Calu3 (cell line): ENCODE measurements at places on chromosomes 1 and 21. TPM values are rescaled to one million over a fixed set of nuclear protein-coding genes. Genes with fewer than 3 reads are reported as not detected.

MECR gene
- total RNA-seq = 45.9 and 46.8 TPM in 2 replicates

FAM72D gene
- total RNA-seq = 8.2 and 10.3 TPM in 2 replicates

DNA sequence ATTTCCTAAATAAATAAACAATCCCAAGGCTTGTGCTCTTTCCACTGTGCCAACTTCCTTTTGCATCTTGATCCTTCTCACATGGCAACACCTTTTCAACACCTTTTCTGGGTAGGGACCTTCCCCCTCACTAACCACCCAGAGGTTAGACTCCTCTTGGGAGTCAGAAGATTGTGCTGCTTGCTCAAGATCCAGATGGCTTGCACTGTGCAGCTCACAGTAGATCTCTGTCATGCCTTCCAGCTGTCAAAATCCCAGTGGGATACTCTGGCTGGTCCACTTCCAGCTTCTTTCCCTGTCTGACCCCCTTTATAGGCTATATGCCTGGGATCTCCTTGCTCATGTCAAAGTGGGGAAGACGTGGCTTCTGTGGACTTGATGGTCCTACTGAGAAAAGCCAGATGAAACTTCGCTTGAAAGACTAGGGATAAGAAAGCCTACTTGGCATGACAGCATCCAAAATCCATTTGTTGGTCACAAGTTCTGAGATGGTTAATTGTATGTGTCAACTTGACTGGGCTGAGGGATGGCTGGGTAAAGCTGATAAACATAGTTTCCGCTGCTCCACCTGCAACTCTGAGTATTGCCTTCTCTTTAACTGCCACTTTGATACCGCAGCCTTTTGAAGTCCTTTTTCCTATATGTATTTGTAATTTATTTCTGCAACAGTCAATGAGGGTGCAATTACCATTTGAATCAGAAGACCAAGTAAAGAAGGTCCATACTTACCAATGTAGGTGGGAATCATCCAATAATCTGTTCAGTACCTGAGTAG, 74.5 kb downstream of the S1PR1 start:
- no peak for DNase-seq
- no peaks in the 10 kb centered on the region for H3K36me3 ChIP-seq
- no peak overlapping the region for H3K27ac ChIP-seq
- H3K4me1 ChIP-seq = no peaks in the 10 kb centered on the region

DNA sequence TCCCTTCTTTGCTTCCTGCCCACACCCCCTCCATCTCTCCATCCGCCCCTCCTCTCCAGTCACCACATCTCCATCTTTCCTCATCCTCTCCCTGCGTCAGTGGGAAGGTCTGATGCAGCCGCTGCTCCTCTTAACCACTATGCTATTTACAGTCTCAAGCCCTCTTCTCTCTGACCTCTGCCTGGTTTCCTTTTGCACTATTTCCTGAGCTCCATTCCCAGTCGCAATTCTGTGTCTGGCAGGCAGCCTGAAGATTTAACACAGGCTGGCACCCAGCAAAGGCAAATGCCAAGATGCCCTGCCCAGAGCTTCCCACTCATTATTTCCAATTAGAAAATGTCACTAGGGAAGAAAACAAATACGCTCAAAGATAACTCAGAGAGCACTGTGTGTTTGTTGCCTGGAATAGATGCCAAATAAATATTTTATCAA, 89.6 kb upstream of the LPGAT1 start:
- H3K27ac ChIP-seq = peak overlapping the region; percentile 59
- peaks cover 14% of the 10 kb centered on the region for H3K36me3 ChIP-seq
- no peak overlapping the region for H3K4me3 ChIP-seq
- no peaks in the 10 kb centered on the region for H3K27me3 ChIP-seq
- H3K4me1 ChIP-seq = peaks cover 52% of the 10 kb centered on the region
- peak; percentile 19 for DNase-seq

GRCh38 chr1:21287905-21288514, 2.3 kb downstream of the ECE1 start:
- no peaks in the 10 kb centered on the region for H3K27me3 ChIP-seq
- peaks cover 14% of the 10 kb centered on the region for H3K36me3 ChIP-seq
- H3K4me3 ChIP-seq = no peak overlapping the region
- DNase-seq = no peak
- H3K27ac ChIP-seq = no peak overlapping the region

DNA sequence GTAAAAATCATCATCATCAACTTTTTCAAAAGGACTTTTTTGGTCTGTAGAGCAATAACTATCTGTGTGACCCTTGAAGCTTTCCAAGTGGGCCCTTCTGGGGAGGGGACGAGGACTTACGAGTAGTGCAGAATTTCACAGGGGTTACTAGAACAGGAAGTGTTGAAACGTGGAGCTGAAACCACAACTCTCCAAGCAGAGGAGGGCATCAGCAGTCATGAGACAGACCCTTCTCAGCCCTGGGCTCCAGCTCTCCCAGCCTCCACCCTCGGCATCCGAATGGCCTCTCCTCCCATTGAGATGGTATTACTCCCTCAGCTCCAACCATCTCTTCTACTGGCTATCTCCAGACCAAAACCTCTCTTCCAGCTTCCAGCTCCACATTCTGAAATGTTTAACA, 3.6 kb downstream of the FAM89A start:
- no peak for DNase-seq
- peaks cover 18% of the 10 kb centered on the region for H3K4me1 ChIP-seq
- H3K4me3 ChIP-seq = no peak overlapping the region
- H3K27me3 ChIP-seq = no peaks in the 10 kb centered on the region
- no peak overlapping the region for H3K27ac ChIP-seq

- no peak overlapping the region for H3K4me3 ChIP-seq
- H3K4me1 ChIP-seq = peaks cover 13% of the 10 kb centered on the region
- H3K27me3 ChIP-seq = no peaks in the 10 kb centered on the region
- no peaks in the 10 kb centered on the region for H3K36me3 ChIP-seq
Measured at GRCh38 chr21:28068455-28069358, 924.0 kb downstream of the LTN1 start.
